GM23338 (cell line): ENCODE measurements at places on chromosomes 6 and 20.

DNA sequence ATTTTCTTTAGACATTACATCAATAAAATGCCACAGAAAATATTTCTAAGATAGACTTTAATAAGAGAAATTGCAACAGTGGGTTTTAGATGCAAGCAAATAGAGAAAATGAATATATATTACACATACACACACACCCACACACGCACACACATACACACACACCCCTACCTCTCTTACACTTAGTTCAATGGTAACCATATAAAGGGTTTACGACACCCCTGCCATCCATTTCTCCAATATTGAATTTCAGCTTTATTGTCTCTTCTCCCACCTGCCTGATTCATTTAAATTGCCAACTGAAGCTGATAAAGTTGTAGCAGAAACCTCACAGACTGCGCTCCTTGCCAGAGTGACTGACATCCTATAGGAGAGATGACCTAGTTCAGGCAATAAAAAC, 154.6 kb downstream of the ADAT2 start:
- no peak for DNase-seq

- DNase-seq: no peak
These were observed 60.7 kb upstream of the NXT1 start for GRCh38 chr20:23289724-23290395.

DNA sequence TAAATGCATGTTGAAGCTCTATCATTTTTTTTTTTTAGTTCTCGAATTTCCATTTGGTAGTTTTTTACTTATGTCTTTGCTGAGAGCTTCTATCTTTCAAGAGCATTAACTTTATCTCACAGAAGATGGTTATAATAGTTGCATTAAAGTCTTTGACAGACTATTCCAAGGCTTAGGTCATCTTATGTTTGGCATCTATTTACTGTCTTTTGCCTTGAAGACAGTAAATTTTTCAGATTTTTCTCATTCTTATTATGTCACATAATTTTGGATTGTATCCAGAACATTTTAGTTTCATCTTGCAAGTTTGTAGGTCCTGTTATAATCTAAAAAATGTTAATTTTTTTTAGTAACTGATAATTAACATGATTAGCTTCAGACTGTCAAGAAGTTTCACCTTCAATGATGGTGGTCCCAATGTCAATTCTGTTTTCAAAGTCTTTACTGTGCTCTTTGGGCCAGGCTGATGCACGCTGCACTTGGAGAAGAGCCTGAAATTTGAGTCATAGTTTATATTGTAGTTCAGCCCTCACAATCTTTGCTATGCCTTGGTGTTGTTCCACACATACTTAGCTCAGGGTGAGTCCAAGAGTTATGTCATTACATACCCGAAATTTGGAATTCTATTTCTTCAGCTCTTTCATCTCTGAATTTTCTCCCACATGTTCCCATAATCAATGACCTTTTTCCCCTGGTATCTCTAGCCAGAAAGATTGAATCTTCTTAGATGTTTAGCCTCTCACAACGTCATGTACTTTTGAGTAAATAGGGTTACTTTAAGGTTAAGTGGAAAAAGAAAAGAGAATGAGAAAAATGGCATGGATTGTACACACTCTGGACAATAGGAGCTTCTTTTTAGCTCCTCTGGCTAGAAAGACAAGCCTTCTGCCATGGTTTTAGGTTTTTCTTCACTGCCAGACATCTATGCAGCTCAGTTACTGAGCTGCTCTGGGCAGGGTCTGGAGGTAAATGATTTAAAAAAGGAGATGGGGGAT, 110.3 kb upstream of the BTBD3 start:
- no peak for DNase-seq

DNA sequence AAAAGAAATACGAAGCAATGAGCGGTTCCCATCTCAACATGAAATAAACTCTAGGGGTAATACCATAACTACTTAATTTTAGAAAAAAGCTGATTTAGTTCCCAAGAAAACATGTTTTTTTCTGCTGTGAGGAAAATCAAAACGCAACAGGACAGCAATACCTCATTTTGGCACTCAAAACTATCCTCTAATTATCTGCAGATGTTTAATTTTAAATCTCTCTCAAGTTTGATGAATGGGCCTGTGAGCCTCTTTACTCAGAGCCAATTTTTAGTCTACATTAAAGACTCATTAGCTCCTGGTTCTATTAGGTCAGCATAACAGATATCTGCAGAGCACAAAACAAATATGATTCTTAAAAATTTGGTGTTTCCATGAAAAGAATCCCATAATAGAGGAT, 28.1 kb downstream of the RNF24 start:
- DNase-seq: no peak

DNA sequence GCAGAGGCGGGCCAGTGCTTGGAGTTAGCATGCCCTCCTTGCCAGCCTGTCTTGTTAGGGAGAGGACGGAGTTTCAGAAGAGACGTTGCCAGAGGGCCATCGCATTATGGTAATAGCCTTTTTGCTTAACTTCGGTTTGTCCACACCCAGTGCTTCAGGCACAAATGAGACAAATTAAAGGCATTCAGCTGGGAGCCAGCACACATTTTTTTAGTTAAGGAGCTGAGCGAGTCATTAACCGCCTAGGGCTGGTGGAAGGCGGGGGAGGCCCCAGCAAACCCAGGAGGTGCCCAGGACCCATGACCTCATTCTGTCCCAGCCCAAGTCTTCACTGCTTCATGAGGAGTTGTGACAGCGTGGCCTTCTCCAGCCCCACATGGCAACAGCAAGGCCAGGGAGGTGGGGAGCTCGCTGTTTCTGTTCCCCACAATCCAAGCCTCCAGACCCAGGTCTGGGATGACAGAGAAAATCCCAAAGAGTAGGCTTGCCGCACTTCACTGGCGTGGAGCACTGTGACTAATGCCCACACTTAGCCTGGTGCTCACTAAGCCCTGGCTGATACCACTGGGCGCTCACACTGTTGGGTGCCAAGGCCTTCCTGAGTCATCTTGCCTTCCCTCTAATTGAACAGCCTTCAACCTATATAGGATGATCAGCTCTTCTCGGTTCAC, 237.1 kb downstream of the ANKRD60 start:
- no peak for DNase-seq

GRCh38 chr20:10078403-10078802, 43.6 kb downstream of the ANKEF1 start:
- no peak for DNase-seq

DNA sequence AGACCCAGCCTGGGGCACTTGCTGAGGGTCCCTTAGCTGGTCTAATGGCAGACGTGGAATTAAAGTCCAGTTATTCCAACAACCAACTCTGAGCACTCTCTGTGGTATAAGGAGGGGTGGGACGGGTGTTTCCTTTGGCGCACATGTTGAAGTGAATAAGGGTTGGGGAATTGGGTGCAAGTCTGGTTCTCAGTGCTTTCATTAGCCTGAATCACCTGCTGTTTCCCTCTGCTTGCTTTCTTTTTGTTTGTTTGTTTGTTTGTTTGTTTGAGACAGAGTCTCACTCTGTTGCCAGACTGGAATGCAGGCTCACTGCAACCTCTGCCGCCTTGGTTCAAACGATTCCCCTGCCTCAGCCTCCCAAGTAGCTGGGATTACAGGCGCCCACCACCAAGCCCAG, 110.1 kb downstream of the TNFAIP3 start:
- DNase-seq: no peak

DNA sequence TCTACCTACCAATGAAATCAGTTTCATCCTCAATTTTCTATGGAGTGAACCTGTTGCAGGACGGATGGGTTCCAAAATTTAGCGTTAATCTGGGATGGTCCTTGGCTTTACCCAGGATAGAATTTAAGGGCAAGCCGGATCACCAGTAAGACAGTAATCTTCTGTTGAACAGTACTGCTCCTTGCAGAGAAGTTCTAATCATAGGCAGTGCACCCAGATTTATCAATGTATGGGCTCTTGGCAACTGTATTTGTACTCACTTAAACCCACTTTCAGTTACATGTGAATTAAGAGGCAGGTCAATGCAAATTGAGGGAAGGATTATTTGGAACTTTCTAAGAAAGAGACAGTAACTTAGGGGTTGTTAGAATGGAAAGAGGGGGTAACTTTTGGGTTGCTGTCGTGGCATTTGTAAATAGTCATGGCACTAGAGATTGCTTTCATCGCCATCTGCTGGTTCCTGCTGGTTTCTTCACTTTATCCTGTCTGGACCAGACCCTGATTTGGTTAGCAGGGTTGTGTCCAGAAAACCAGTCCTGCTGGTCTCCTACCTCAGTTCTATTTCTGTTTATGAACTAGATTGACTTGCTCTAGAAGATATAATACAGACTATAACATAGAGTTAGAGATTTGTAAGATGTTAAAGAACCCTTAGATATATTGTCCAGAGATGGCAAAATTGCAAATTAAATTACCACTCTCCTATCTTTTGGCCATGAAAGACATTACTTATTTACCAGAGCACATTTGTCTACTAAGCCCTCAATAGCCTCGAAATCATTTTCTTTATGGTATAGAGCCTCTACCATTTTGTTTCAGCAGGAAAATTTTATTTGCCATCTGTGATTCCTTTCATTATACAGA, 646.3 kb downstream of the UTRN start:
- peak; percentile 78 for DNase-seq

DNA sequence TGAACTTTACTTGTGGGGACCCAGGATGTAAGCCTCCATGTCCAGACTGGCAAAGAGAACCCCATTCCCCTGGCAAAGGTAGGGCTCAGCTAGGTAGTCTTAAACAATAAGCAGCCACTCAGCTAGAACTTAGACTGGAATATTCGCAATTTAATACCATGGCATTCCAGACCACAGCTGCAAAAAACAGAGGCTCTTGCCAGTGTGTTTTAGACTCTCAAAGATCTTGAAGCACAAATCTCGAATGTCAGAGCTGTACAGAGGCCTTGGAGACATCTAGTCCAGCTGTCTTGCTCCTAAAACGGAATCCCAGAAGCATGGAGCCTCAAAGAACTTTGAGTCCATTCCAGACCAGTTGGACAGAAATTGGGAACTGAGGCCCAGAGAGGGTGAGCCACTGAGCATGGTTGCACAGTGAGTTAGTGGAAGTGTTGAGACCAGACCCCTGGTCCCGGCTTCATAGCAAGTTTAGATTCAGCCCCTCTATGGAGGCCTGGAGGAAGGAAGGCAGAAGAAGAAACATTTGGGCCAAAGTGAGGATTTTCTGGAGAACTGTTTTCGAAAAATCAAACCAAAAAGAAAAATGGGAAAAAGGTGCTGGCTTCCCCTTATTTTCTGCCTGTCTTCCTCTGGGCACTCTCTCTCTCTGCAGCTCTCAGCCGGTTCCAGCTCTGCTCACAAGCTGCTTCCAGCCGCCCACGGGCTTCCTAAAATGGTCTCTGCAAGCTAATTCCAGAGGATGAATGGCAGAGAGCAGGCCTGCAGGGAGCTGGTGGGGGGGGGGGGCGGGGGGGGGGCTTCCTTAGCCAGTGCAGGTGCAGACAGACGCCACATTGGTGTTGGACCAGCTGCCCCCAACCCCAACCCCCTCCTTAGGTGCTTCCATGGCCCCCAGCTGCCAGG, 32.4 kb downstream of the AAR2 start:
- no peak for DNase-seq

DNA sequence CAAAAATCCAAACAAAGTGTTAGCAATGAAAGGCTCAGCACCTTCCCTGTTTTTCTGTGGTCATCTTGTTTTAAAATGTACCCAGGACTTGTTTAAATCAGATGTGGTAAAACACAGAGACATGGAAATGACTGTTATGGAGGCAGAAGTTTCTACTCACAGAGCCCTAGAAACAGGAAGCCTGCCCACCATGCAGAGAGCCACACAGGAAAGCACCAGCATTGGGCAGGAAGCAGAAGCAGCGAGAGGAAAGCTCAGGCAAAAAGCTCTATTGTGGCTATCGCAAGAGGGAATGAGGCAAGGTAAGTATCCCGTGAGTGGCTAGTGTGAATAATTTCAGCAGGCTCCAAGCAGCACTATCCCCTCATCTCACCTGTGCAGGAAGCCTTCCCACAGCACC, 42.8 kb downstream of the GPR6 start:
- peak; percentile 14 for DNase-seq

- no peak for DNase-seq
These were observed 22.7 kb upstream of the PRDM1 start for GRCh38 chr6:106063448-106063850.

- no peak for DNase-seq
These were observed 11.3 kb downstream of the TGM3 start for GRCh38 chr20:2307136-2307535.

- DNase-seq: no peak
These were observed 1.7 kb downstream of the AFDN start for GRCh38 chr6:167828325-167828956.

GRCh38 chr6:119079283-119079809, 882 bp upstream of the FAM184A start:
- DNase-seq: no peak

GRCh38 chr6:144544266-144544830, 259.2 kb downstream of the UTRN start:
- DNase-seq: no peak

DNA sequence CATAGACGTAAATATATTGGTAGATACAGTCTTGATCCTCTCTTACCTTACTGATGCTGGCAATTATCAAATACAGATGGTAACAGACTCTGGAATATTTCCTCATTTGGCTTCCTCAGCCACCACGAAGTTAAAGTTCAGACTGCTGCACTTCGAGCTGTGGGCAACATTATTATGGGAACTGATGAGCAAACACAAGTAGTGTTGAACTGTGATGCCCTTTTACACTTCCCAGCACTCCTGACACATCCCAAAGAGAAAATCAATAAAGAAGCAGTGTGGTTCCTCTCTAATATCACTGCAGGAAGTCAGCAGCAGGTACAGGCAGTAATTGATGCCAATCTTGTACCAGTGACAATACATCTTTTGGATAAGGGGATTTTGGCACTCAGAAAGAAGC, 162.7 kb upstream of the NT5E start:
- no peak for DNase-seq

- peak; percentile 88 for DNase-seq
These were observed 654.5 kb upstream of the PTCHD4 start for GRCh38 chr6:48765352-48765961.

GRCh38 chr6:16933961-16934360, 167.9 kb upstream of the STMND1 start:
- DNase-seq: no peak

DNA sequence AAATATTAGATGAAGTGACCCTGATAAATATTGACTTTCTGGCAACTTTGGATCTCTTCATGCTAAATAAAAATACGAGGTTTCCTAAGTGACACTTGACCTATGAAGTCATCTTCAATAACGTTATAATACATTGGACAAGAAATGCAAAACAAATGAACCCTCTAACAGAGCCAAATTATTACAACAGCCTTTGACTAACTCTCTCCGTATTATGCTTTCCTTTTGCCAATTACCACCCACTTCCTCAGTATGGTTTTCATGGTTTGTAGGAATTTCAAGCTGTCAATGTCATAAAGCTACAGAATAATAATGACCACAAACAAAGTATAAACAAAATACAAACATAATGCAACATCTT, 210.5 kb downstream of the MOXD1 start:
- no peak for DNase-seq

GRCh38 chr6:44036699-44037101, 90.6 kb downstream of the MRPL14 start:
- no peak for DNase-seq
